NAMALWA (cell line): ENCODE measurements at places on chromosomes 4 and X.

DNA sequence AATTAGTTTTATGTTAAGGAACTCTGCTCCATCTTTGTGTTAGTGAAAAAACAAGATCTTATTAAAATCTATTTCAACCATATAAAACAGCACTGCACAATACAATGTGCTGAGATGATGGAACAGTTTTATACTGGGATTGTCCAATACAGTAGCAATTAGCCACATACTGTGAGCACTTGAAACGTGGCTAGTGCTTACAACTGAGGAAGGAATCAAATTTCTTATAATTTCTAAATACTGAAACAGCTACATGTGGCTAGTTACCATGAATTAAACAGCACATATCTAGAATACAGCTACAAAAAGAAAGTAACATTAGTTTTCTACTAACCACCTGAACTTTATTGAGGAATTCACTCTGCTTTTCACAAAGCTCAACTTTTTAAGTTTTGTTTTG, 14.7 kb downstream of the NFXL1 start:
- DNase-seq, result no peak

GRCh38 chrX:111831343-111831742, 44.6 kb upstream of the TRPC5OS start:
- DNase-seq, result no peak

- no peak for DNase-seq
These were observed 356.9 kb downstream of the DTHD1 start for GRCh38 chr4:36638273-36638811.

DNA sequence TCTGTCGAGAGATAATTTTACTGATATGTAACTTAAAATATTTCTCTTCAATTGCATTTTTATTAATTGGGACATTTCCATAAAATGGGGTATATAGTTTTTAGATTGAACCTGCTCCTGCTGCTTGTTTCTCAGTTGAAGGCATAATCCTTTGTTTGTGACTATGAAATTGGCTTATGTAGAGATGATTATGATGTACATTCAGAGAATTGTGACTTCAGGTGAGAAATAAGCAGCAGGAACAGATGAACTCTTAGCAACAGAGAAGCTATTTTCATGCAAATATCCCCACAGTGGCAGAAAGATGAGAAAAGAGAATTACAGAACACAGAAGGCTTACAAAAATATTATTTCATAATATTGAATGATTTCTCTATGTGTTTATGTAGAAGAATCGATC, 1499.5 kb upstream of the ADGRL3 start:
- no peak for DNase-seq

DNA sequence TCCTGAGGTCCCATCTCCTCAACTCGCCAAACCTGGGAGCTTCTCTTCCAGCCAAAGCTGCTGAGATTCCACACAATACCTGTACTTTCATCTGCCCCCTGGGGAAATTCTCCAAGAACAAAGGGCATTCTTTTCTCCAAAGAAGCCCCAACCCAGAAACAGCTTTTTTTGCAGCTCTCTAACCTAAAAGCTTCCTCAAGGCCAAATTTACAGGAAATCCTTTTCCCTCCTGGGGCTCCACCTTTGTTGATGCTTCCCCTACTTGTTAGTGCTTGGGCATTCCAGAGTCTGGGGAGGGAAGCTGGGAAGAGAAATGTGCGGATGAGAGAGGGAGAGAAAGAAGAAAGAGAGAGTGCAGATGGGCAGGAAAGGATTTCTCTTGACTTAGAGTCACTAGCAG, 24.3 kb downstream of the ZBTB33 start:
- DNase-seq, result no peak

DNA sequence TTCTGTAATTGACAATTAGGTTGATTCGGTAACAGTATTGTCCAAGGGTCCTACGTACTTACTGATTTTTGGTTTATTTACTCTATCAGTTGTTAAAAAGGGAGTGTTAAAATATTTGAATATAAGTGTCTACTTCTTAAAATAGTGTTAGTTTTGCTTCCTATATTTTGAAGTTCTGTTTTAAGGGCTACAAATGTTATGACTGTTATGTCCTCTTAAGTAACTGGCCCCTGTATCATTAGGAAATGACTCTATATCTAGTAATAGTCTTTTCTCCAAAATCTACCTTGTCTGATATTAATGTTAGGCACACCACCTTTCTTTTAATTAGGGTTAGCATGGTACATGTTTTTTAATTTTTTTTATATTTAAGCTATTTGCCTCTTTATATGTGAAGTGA, 30.1 kb downstream of the ANKRD50 start:
- DNase-seq, result no peak

- DNase-seq, result no peak
These were observed 42.8 kb upstream of the ANK2 start for GRCh38 chr4:113006632-113007031.

DNA sequence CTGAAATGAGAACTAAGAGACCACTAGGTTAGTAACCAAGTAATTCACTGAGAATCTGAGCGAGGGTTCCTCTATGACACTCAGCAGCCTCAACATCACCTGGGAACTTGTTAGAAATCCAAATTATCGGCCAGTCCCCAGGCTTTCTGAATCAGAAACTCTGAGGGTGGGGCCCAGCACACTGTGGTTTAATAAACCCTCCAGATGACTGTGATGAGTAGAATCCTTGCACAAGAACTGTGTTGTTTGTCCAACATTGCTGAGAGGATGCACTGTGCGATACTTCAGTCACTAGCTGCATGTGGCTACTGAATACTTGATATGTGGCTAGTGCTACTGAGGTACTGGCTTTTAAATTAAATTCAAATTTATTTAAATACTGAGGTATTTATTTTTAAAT, 243.9 kb downstream of the MAML3 start:
- DNase-seq, result no peak

DNA sequence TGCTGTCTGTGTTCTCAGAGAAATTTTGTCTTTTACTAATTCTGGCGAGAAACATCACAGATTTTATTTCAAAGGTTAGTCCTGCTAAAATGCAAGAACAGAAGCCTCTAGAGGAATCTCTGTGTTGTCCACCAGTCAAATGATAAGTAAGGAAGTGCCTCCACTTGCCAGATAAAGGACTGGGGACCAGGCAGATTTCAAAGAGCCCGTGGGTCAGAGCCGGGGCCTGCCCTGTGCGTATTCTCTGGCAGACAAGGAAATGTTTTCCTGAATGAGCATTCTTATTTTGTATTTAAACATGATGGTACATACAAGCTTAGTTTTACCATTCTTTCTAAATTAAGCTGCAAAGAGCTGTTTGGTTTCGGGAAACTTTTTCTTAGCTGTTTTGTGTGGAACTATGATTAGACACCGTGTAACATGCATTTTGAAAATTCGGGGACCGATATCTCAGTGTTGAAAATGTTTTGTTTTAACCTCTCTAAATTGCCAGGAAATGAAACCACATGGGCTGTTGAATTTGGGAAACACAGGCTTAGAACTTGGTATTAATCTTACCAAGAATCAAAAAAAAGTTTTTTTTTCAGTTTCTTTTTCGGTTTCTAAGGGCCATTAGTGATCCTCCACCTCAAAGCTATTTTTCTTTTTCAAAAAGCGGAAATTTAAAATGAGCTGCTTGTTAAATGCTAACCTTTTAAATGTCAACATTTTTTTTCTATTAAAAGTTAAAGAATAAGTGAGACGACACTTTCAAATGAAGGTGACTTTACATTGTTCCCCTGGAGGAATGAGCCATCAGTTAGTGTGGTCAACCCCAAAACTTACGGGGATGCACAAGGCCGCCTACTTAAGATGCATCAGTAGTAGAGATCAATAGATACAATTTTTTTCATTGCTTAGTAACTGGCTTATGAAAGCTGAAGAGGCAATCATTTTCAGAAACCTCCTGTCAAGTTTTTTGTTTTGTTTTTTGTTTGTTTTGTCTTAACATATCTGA, 89.6 kb upstream of the MTM1 start:
- DNase-seq, result no peak

GRCh38 chr4:41281038-41281634, 24.4 kb downstream of the UCHL1 start:
- DNase-seq, result peak; percentile 91

DNA sequence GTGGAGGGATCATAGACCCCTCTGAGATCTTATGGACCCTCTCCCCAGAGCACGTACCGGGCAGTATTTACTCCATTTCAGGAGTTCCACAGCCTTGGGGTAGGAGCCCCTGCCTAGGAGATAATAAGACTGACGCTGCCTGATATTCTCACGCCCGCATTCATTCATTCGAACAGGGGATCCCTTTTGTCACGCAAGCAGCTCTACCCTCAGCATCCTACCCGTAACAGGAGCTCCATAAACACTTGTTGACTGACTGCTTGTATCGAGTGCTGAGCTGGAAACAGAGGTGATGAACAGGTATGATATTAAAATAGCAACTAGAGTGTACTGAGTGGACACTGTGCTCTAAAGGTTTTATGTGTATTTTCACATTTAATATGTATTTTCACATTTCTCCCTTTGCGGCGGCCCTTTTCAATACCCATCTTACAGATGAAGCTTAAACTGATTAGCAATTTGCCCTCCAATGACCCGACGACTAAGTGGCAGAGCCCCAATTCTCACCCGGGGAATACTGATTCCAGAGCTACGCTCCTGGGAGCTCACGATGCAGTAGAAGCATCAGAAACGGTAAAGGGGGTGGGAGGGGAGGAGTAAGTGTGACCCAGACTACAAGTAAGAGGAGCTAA, 888 bp downstream of the RAB28 start:
- peak; percentile 48 for DNase-seq

DNA sequence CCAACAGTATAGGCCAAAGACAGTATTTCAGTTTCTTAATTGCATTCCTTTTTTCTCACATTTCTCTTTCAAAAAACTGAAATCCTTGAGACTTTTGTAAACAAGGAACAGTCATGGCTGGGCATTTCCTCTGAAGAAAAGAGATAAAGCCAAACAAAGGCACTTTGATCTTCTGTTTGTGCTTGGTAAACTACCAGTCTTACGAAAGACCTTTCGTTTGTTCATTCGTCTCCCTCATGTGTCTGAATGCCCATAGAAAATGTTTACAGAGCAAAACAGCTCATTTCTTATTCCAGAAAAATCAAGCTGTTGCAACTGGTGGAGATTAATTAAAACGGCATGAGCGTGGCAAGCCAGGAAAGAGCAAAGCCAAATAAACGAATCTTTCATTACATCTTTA, 178.0 kb downstream of the GASK1B start:
- no peak for DNase-seq

GRCh38 chrX:73069365-73070035, 9.8 kb downstream of the PABPC1L2A start:
- no peak for DNase-seq

DNA sequence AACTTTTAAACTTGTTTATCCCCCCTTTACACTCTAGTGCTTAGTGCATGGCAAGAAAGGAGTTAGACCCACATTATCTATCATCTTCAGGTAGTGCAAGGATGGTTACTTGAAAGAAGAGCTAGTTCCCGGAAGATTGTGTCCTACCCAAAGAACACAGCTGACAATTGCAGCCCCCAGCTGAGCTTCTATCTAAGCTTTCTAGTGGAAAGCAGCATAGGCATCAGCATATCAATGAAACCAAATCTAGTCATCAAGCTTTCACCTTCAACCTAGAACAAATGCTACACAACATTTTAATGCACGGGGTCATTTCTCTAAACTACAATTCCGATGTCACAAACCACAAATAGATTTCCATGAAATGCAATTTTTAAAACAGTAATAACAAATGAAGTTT, 88.9 kb upstream of the TFDP3 start:
- DNase-seq, result no peak

GRCh38 chrX:47748576-47748975, 88.1 kb upstream of the ZNF81 start:
- DNase-seq, result no peak

GRCh38 chr4:183906739-183907651, 1.9 kb downstream of the STOX2 start:
- no peak for DNase-seq

DNA sequence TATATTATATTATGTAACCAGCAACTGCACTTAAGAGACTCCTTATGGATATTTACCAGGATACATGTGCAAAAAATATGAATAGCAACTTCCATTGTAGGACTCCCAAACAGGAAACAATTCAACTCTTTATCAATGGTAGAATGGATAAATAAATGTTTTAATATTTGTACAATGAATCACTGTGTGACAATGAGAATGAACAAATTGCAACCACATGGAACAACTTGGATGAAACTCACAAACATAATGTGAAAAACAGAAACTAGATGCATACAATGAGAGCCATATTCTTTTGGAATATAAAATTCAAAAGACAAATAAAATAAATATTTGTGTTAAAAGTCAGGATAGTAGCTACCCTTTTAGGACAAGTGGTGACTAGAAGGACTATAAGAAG, 1015.7 kb downstream of the TECRL start:
- no peak for DNase-seq

DNA sequence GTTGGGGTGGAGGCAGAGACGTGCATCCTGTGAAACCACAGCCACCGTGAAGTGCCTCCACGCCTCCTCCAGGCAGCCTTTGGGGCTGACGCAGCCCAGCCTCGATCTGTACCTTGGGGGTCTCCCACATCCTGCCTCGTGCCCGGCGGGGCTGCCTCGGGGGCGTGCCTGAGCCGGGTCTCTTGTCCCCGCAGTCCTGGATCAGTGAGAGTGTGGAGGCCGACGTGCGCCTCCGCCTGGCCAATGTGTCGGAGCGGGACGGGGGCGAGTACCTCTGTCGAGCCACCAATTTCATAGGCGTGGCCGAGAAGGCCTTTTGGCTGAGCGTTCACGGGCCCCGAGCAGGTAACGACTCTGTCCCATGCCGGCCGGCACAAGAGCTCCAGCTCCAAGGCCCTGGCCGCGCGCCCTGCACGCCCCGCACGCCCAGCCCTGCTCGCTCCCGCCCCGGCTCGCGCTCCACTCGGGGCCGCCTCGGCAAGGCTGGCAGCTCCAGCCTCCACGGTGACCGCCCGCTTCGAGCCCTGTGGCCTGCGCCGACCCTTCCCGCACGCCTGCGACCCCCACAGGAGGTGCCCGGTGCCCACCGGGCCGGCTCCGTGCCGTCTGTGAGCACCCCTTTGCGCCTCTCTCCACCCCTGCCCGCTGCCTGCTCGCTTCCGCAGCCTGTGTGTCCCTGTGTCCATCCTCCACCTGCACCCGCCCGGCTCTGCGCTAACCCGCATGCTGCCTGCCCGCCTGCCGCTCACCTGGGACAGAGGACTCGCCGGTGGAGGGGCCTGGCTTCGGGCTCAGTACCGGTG, 9.8 kb downstream of the FGFR3 start:
- DNase-seq, result no peak

DNA sequence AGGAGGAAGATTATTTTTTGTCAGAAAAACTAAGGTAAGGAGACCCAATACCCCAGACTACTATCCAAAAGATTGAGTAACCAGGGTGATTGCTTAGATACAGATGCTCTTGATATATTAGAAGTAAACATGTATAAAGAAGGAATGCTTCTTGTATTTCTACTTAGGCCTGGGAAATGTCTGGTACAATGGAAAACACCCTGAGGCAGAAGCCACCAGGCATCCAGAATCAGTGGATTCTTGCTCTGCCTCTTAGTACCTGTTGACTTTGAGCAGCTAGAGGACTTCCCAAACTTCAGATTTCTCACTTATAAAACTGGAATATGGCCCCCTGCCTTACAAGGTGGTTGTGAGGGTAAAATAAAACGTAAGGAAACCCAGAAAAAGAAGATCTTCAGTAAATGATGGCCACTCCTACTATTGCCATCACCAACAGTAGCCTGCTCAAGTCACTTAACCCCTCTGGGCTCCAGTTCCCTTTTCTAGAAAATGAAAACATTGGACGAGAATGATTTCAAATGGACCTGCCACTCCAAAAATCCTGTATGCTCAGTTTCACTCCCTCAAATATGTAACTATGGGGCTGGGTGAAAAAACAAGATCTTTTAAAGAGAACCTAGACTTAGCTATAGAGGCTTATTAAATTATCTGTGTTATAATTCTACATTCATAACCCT, 56.6 kb downstream of the AMELX start:
- DNase-seq, result no peak

GRCh38 chr4:86330961-86331742, 28.7 kb downstream of the MAPK10 start:
- DNase-seq, result no peak
